ENCODE measurements at places on chromosomes 13 and 19. TPM values are rescaled to one million over a fixed set of nuclear protein-coding genes. Genes with fewer than 3 reads are reported as not detected.

DNA sequence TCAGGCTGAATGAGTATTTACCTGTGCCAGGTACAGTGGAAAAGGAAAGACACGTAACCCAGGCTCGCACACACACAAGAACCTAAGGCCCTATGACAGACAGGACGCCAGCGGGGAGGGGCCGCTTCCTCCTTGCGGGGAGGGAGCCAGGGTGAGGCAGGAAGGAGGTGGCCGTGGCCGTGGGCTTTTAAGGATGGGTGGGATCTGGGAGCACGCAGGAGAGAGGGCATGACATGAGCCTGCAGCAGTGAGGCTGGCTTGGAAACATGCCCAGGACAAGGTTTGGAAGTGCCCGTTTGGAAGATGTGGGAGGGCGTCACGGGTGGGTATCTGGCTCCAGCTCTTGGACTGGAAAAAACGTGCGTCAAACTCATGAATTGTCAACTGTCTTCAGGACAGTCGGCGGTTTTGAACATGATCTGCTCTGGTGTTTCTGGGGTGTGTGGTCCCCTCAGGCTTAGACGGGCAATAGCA is 20.1 kb downstream of the SH3GL1 start:
- peak; percentile 65 for DNase-seq

FUT6 gene
- not detected for polyA plus RNA-seq

ZNF578 gene
- 1.9 TPM for polyA plus RNA-seq

- DNase-seq = no peak
Observed at GRCh38 chr13:94236872-94237271, 242.6 kb downstream of the DCT start.

GRCh38 chr19:31352782-31353651 is 3.8 kb upstream of the TSHZ3 start:
- no peak for DNase-seq

ZNF324B gene
- polyA plus RNA-seq = 3.1 TPM

DNA sequence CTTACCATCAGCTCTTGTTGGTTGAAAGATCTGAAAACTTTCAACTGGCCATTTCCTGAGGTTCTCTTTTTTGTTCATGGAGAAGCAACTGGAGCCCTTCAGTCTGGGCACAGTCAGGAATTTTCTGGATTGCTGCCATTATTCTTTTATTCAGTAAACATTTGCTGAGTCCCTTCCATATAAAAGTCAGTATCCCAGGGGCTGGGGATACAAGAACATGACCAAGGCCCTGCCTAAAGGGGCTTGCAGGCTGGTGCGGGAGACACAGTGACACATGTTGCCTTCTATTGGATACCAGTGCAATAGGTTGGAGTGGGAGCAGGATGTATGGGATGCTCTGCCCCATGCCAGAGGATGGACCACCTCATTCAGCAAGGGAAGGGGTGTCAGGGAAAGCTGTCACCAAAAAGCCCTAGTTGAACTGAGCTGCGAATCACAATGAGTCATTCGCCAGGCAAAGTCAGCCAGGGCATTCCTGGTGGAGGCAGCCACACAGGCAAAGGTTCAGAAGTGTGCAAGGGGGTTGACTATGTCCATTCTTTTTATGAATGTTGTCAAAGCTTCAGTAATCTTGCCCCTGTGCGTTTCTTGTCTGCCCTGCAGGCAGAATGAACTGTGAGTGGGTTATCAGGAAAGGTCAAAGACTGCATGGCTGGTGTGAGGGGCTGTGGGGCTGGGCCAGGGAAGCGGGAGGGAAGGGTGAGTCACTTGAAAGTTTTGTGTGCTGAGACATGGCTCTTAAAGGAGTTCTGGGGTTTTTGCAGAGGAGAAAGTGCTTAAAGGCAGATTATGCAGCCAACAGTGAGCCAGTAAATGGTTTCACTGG is 395.9 kb downstream of the KCNRG start:
- no peak for DNase-seq

DNA sequence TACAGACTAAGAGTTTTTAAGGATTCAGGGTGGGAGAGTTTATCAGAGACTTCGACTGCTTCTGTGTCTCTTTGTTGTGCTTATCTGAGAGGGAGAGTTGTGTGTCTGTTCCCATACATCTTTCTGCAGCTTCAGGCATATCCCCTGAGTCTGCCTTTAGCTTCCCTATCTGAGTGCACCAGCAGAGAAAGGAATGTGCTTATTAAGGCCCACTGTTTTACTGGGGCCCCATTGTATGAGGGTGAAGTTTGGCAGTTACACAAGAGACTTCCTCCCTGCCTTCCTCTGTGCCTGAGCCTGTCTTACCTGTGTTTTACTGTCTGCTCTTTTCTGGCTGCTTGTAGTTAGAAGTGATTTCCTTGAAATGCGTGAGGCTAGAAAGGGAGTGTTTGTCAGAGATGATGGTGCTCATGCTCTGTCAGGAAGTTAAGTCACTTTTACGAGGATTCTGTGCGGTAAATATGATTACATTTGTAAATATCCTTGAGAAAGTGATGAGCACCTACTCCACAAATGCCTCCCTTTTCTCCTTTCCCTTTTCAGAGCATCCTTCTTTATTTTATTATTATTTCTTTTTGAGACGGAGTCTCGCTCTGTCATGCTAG is 1228.9 kb upstream of the MIR17HG start:
- no peak for DNase-seq

ZNF546 gene
- polyA plus RNA-seq = 1.4 TPM

DUXA gene
- polyA plus RNA-seq = not detected

CACNA1A gene
- 0.67 TPM for polyA plus RNA-seq

- peak; percentile 60 for DNase-seq
Observed at GRCh38 chr19:17686592-17687024, 1.5 kb downstream of the UNC13A start.

Measured in heart left ventricle (tissue), 16 donors.